ENCODE measurements at places on chromosomes 6 and 20.
A peak's percentile ranks its signal among the peaks of the same experiment; 100 is the strongest.

- DNase-seq: no peak
Observed at GRCh38 chr6:97778290-97779038, 495.4 kb upstream of the MMS22L start.

- DNase-seq: no peak
Observed at GRCh38 chr6:1659816-1660215, 50.1 kb downstream of the FOXC1 start.

GRCh38 chr20:37114012-37114411 is 18.2 kb upstream of the RBL1 start:
- no peak for DNase-seq

GRCh38 chr20:12152996-12153395 is 235.3 kb downstream of the BTBD3 start:
- peak; percentile 18 for DNase-seq

GRCh38 chr6:150667977-150668716 is 68.5 kb downstream of the PLEKHG1 start:
- DNase-seq: peak; percentile 90

GRCh38 chr6:35600659-35601125 is 88.0 kb upstream of the TULP1 start:
- no peak for DNase-seq

- DNase-seq: peak; percentile 36
Observed at GRCh38 chr6:122770835-122771601, 8.5 kb upstream of the FABP7 start.

DNA sequence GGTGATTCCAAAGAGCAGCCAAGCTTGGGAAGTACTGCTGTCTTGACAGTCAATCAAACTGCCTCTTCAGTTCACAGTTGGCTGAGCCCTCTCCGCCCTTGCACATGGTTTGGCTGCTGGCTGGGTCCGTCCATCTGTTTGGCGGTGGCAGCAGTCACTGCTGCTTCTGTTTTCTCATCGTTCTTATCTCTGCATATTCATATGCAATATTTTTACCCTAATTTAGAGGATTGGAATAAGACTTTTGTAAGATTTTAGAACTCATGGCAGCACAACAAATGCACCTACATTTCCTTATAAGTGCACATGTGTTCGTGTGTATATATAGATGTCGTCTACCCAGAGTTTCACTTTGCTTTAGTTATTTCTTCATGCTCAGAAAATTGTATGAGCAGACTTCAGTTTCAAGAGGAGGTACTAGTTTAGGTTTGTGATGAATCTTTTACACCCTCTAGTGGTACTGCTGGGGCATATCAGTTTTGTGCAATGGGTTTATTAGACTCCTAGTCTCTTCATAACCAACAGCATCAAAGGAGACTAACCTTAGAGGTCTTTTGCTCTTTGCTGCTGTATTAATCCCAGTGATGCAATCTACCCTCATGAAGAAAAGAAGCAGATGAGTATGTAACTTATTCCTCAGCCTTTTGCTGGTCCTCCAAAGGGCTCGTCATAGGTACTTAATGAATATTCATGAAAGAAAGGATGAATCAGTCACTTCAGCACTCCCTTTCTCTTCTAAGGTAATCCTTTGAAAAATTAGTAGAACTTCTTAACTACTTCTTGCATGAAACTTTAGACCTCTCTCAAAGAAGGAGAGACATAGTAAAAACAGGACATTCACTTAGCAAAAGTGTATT is 44.3 kb downstream of the KHDC1L start:
- peak; percentile 88 for DNase-seq

- DNase-seq: no peak
Observed at GRCh38 chr6:107840636-107841274, 16.6 kb upstream of the SCML4 start.

- DNase-seq: no peak
Observed at GRCh38 chr6:34241351-34242215, 4.9 kb downstream of the HMGA1 start.

DNA sequence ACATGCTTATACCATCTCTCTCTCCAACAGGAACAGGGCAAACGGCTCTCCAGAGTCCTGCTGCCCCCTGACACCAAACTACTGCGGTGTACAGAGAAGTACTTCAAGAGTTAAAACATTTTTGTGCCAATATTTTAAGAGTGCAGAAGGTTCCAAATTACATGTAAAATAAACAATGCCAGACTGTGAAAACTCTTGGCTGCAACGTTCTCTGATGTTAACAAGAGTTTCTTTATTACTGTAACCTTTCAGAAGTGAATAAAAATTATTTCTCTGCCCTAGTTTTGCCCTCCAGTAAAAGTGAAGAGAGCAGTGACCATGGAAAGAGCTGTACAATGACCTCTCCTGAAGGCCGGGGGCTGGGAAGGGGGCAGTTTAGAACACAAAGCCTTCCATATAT is 41.4 kb upstream of the FAM83C start:
- DNase-seq: no peak

DNA sequence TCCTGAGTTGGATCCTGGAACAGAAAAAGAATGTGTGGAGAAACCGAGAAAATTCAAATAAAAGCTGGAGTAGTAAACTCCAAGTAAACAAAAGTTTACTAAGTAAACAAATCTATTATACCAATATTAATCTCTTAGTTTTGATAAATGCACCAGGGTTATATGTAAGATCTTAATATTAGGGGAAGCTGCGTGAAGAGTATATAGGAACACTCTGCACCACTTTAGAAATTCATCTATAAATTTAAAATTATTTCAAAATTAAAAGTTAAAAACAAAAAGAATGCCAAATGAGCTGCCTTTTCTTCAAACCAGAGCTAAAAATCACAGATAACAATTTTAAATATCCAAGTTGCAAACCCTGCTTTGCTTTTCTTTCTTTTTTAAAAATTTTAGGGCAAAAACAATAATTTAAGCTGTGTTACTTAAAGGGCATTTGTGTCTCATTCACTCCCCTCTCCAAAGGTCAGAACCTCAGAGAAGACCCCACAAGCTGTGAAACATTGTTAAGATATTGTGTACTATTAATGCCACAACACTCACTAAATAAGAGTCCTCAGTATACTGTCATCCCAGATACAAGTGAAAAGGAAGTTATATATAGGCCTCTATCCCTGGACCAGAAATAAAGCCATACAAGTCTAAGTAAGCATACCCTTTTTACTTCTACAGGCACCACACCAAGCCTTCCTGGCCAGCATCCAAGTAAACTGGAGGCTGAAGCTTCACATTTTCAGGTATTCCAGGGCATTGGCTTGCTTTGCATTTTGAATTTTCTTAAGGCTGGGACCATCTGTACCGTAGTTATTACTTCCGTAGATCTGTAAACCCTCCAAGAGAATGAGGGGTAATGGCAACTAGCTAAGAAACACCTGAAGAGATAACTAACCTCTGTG is 7.0 kb downstream of the DNAAF9 start:
- no peak for DNase-seq

DNA sequence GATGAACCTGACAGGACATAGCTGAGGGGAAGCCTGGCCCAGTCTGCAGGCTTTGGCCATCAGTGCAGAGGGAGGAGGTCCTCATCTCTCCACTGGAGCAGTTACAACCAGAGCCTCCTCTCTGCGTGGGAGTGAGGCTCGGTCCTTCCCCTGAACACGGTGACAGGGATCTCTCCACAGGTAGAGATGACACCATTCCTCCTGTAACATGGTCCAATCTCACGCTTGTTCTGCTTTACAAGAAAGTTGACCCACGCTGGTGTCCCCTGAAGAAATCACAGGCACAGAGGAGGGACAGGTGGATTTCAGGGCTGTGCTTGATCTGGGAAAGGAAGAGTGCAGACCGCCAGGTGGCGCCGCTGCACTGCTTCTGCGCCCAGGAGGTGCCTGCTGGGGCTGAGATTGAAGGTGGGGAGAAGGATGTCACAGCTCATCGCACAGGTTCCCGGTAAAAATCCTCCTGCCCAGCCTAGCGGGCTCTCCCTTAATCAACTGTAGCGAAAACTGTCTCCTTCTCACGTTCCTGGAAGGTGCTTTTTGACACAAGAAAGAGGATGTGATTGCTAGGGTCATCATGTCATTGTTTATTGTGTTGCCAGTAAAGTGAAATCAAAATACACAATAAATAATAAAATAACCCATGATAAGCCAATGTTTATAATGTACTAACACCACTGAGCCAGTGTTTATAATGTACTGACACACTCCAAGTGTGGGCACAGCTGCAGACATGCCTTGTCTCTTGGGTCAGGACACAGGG is 20.4 kb downstream of the HLA-G start:
- DNase-seq: peak; percentile 88

DNA sequence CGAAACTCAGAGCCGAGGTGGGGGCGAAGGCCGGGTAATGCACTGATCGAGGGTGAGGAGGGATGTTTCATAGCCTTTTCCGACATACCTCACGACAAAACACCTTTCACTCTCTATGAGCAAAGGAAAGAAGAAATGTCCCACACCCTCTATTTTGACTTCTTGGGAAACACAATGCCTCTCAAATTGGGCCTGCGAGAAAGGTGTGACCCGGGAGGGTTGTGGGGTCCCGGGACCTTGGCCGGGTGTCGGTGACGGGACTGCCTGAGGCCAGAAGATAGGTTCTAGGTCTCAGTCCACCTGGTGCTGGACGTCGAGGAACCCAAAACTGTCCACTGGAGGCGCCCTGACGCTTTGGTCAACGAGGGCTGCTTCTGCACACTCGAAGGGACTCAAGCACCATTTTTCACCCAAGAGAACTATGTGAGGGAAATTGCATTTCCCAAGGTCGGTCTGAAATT is 41.1 kb upstream of the OSTM1 start:
- DNase-seq: peak; percentile 89

DNA sequence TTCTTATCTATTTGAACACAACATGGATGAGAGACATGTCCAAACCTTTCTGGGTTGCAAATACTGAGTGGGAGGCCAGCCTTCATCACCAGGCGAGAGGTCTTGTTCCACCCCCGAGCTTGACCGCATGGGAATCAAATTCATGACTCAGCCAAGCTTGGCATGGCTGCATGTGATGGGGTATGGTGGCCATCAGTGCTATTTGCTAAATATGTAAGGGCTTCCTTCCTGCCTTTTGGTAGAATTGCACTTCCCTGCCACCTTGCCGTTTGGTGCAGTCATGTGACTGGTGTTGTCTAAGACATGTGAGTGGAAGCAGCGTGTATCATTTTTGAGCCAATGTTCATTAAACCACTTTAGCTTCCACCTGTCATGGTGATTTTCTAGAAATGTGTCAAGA is 508.9 kb upstream of the SULF2 start:
- no peak for DNase-seq

DNA sequence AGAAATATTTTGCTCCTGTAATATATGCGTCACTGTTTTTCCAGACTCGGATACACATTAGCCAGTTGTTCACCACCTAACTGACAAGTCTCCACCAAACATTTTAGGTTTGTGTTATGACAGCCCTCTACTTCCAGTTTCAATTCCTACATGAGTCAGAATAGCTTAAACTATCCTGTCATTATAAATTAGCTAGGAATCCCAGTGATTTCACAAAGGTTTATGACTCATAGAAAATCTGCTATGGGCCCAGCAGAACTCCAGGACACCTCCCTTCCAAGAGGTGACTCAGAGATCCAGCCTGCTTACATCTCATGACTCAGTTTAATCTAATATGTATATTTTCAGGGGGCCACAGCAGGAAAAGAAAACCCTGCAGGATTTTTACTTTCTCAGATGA is 17.4 kb upstream of the PLCB4 start:
- DNase-seq: no peak

- DNase-seq: peak; percentile 99
Observed at GRCh38 chr20:5691918-5692618, 58.1 kb upstream of the SHLD1 start.

DNA sequence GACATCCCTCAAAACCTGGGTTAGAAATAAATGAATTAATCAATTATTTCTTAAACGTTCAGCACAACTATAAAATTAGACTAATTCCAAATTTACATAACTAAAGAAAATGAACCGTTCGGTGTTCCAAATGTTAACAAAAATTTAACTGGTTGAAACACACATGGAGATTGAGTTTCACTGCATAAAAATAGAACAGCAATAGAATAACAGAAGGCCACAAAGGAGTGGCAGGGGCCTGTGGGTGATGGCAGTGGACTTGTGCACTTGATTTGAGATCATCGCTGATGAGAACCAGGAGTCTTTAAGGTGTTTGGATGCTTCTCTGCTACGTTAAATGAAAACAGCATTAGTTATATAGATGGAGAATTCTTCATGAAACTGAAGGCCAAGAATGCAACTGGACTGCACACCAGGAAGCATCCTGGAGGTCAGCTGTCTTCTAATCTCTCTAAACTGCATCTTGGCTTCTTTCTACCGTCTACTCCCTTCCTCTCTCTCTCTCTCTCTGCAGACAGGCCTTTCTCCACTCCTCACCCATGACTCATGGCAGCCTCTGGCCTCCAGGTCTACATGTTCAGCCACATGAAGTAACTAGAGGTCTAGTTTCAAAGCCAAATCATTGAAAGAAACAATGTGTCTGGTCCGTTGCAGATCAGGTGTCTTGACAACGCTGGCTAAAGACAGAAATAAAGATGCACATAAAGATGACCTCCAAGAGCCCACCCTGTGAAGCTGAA is 111.3 kb downstream of the SIM1 start:
- DNase-seq: peak; percentile 14
